Hypothalamus (tissue), 51 donors: ENCODE measurements at places on chromosomes 2 and 18.

- DNase-seq = no peak
Measured at GRCh38 chr2:212489719-212490346, 48.8 kb downstream of the ERBB4 start.

DNA sequence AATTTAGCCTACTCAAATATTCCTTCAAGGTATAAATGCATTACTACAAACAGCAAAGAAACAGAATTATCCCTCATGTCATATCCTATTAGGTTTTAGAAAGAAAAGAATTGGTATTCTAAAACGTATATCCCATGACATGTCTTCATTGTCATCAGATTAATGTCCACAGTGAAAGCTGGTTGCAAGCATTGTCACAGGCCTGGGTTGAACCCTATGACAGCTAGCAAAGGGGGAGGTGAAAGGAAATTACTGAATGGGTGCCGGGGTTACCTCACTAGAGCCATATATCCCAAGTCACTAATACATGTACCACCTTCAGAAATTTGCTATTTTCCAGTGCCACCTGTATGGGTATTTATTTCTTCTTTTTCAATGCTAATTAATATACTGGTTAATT, 1630.5 kb upstream of the NXPH2 start:
- no peak for DNase-seq

DNA sequence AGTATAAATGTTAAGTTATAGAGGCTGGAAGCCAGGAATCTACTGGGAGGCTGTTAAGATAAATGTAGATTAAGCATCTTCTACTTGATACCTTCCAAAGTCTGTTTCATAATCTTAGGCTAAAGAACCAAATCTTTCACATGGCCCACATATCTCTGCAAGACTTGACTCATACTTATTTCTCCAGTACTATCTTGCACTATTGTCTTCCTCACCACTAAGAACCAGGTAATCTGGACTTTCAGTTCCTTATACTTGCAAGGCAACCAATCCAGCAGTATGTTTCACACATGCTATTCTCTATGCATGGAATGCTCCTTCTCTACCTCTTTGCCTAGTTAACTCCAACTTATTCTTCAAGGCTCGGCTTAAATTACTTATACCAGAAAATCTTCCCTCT, 62.2 kb downstream of the RBMS1 start:
- no peak for DNase-seq

DNA sequence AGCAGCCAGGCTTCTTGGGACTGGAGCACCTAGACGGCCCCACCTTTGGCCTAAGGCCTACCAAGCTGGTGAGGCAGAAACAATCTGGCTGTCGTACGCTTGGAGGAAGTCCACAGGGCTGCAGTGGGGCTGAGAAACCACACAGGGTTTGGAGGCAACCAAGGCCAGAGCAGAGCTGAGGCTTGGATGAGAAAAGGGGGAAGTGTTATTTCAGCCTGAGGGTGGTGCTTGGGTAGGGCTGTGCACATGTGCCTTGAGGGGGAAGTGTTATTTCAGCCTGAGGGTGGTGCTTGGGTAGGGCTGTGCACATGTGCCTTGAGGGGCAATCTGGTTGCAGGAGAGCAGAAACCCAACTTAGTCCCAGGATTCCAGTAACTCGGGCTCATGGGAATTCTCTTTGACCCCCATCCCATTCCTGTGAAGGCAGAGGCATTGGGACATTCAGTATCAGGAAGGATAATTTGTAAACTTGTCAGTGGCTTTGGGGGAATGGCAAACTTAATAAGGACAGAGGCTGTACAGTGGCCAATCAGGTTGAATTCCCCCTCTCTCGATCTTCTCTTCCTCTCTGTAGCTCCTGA, 971 bp upstream of the FBXO41 start:
- no peak for DNase-seq

DNA sequence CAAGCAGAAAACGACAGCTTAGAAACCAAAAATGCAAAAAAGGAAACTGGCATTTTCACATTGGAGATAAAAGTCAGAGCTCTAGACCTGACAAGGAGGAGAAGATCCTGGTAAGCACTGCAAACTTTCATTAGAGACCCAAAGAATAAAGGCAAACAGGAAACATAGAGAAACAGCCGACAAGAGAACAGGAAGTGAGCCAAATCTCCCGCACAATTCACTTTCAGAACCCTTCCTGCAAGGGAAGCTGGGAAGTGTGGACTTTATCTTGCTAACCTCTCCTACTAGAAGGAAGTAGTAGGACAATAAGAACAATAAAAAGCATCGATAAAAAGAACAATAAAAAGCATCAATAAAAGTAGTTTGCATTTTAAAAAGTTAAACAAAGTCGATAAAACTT, 417.8 kb upstream of the SPHKAP start:
- no peak for DNase-seq

DNA sequence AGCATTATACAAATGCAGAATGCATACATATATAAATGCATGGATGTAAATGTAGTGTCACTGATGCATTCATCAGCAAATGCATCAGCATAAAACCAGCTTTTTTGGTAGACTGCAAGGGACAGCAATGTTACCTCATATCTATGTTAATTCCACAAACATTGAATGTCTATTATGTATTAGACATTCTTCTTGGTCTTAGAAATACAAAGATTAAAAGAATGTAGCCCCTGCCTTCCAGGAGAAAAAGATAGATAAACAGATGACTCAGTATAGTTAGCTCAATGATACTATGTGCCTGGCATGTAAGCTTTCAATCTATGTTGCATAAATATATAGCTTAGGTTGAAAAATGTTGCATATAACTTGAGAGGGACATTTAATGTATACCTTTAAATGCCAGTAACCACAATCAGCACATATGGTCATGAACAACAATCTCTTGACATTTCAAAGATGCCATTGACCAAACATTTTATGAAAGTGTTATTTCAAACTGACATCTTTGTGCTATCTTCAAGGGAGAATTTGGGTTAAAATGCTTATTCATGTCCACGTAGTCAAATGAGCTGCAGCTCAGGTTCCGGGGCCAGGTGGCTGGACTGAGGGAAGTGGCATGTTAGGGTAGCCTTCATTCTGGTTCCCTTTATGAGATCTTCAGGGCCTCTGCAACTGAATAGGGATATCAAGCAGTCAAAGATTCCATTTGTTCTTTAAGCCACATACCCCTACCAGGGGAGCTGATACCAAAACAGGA, 45.2 kb upstream of the GCG start:
- no peak for DNase-seq

DNA sequence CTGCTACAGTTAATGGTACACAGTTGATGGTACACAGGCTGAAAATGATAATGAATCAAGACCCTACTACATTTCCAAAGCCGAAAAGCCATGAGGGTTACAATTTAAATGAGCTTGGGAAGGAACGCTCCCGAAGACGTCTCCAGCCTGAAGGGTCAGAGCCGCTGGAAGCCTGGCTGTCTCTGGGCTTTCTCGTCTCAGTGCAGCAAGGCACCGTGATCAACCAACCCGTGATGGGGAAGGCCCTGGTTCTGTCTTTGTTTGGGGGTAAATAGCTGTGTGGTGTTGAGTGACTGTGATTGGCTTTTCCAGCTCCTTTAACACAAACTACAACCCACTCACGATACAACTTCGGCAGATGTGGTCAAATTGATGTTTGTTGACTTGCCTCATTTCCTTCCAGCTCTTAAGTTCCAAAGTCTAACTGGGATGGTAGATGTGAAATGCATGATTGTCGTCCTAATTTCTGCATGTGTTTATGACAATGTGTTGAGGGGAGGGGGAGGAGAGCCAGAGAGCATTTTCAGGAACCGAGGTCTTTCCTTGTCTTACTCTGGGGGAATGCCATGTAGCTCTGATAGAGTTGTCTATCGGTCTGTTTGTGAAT, 59.9 kb upstream of the EML6 start:
- no peak for DNase-seq
